NCI-H2081 treated with DMSO at 0.1 percent for 48 hours (cell line): ENCODE measurements at places on chromosomes 7 and 10.

GRCh38 chr7:157713591-157713990 is 376.8 kb downstream of the DNAJB6 start:
- no peak for DNase-seq

DNA sequence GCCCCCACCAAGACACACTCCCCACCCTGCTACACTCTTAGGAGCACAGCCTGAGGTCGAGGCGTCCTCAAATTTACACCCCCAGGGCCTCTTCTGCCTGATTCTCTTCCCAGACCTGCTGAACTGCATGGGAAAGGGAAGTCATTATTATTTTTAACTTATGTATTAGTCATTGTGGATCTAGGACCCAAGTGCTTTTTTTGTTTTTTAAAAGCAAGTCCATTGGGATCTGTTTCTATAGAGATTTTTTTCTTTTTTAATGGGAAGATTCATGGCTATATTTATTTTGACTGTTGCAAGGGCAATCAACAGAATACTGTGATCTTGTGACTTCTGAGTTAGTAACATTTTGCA is 203.8 kb downstream of the ZMYND11 start:
- no peak for DNase-seq

GRCh38 chr10:76388321-76389023 is 957.0 kb downstream of the LRMDA start:
- DNase-seq = no peak

DNA sequence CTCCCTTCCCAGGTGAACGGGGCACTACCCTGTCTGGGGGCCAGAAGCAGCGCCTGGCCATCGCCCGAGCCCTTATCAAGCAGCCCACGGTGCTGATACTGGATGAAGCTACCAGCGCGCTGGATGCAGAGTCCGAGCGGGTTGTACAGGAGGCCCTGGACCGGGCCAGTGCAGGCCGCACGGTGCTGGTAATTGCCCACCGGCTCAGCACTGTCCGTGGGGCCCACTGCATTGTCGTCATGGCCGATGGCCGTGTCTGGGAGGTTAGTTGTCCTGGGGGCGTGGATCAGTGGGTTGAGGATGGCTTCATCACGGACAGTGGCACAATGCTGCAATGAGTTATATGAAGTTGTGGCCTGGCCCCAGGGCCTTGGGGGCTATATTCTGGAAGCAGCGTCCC is 4.4 kb upstream of the ASIC3 start:
- no peak for DNase-seq

- DNase-seq = no peak
Measured at GRCh38 chr10:1153251-1153763, 97.1 kb downstream of the WDR37 start.

- DNase-seq = no peak
Measured at GRCh38 chr7:158013085-158013668, 574.4 kb downstream of the PTPRN2 start.

GRCh38 chr10:125016611-125017202 is 74.8 kb downstream of the ZRANB1 start:
- DNase-seq = no peak

- DNase-seq = no peak
Measured at GRCh38 chr10:43623351-43623750, 17.1 kb downstream of the ZNF485 start.

GRCh38 chr10:113858541-113858940 is 4.1 kb downstream of the NHLRC2 start:
- no peak for DNase-seq

- peak; percentile 79 for DNase-seq
Measured at GRCh38 chr7:10239695-10240345, 733.9 kb upstream of the PHF14 start.

DNA sequence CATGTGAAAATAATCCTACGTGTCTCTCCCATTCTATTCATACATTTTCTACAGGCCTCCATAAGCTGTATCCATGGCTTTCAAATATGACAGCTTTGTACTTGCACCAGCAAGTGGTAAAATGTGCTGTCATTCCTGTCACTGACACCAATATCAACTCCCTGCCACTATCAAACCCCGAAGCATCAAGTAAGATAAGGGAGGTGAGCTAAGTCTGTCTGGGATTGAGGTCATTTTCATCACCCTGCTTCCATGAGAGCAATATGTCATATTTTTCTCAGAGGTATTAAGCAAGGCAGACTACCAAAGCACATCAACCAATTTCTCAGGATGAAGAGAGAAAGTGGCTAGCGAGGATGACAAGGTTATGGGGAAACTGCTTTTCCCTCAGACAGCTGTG is 11.1 kb downstream of the GPR22 start:
- DNase-seq = no peak

GRCh38 chr7:151862606-151863381 is 14.1 kb downstream of the PRKAG2 start:
- no peak for DNase-seq

GRCh38 chr10:51689536-51689935 is 9.9 kb downstream of the CSTF2T start:
- no peak for DNase-seq

GRCh38 chr10:99085358-99085757 is 150.3 kb downstream of the HPSE2 start:
- DNase-seq = no peak

DNA sequence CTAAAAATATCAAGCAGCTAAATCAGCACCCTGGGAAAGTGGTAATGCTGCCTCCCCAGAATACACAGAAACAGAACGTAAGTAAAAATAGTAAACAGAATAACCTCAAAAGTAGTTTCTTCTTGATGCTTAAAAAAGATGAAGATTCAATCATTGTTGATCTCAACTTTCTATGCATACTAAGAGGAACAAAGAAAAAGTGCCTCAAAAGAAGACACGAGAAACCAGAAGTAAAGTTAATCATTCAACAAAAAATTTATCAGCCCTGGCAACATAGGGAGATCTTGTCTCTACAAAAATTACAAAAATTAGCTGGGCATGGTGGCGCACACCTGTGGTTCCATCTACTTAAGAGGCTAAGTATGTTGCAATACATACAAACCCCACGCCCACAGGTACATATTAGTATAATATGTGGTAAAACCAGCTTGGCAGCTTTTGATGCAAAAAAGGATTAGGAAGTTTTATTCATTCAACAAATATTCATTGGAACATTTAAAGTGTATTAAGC is 153.7 kb downstream of the NRBF2 start:
- no peak for DNase-seq

- no peak for DNase-seq
Measured at GRCh38 chr7:46201961-46202360, 280.9 kb upstream of the IGFBP3 start.

DNA sequence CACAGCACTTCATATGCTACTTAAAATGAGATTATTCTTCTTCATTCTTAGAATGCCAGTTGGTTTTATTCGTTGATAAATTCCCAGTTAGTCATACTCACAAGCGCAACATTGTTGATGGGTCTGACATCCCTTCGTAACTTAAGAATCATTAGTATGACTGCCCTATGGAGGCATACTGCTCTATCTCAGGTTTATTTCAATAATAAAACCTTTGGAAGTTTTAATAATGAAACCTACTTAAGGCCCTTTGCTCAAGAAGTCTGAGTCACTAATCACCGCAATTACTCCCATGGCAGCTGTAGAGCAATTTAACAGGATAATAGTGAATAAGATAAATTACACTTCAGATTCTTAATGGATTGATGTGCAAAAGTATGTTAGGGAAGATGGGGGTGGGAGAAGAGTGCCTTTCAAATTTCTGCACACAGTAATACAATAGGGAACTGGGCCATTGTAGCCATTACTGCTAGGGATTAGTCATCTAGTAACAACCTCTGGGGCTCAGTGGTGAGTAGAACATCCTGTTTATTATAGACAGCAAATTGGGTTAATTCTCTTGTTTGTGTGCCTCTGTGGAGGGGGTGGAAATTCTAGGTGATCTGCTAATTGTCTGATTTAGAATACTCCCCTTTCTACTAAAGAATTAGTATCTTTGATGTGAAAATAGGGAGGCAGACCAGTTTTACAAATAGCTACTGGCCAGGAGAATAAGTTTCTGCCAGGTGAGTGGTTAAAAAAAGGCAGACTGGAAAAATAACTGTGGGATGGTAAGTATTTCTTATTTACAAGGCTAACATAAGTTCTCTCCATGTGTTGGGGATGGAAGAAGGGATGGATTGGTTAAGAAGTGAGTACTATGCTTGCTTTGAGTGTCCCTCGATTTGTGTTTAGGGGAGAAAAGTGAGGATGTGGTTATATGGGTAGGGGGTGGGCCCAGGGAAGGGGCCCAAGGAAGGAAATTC is 74.5 kb upstream of the VKORC1L1 start:
- no peak for DNase-seq

- no peak for DNase-seq
Measured at GRCh38 chr7:47196106-47196645, 385.7 kb downstream of the TNS3 start.

- DNase-seq = no peak
Measured at GRCh38 chr7:107723255-107723654, 20.7 kb upstream of the CBLL1 start.

DNA sequence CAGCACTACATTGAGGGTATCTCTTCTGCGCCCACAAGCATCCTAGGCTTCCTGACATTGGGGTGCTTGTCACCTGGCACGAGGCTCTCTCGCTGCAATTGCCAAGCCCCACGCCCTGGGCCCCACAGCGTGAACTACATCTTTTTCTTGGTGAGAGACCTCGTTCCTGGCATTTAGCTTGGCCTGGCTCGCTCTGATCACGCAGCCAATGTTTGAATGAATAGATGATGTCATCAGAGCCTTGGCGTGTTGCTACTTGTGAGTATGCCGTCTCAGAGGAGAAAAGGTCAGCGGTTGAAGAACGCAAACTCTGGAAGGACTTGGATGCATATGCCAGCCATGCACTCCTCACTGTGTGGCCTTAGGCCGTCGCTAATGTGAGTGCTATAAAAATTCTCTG is 150.2 kb upstream of the AUTS2 start:
- no peak for DNase-seq

- no peak for DNase-seq
Measured at GRCh38 chr10:19767876-19768275, 48.4 kb upstream of the PLXDC2 start.

- no peak for DNase-seq
Measured at GRCh38 chr10:70268376-70268775, 15.4 kb downstream of the NPFFR1 start.

GRCh38 chr7:2934984-2935740 is 91.1 kb upstream of the GNA12 start:
- DNase-seq = no peak

DNA sequence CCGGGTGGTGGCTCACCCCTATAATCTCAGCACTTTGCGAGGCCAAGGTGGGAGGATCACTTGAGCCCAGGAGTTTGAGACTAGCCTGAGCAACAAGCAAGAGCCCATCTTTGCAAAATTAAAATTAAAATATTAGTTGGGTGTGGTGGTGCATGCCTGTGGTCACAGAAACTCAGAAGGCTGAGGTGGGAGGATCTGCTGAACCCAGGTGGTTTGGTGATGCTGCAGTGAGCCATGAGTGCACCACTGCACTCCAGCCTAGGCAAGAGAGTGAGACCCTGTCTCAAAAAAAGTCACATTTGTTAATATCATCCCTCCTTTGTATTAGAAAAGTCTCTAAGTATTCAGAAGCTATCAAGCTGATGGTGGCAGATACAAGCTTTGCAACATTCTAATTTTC is 317.5 kb downstream of the ANKRD30A start:
- DNase-seq = no peak

- no peak for DNase-seq
Measured at GRCh38 chr7:77404641-77405040, 11.5 kb downstream of the GSAP start.

GRCh38 chr7:46969303-46970130 is 612.4 kb downstream of the TNS3 start:
- DNase-seq = no peak

GRCh38 chr10:20173046-20173445 is 356.8 kb downstream of the PLXDC2 start:
- no peak for DNase-seq

GRCh38 chr10:132101529-132101928 is 35.8 kb downstream of the JAKMIP3 start:
- DNase-seq = no peak

- no peak for DNase-seq
Measured at GRCh38 chr10:83574770-83575169, 564.5 kb upstream of the GHITM start.

- no peak for DNase-seq
Measured at GRCh38 chr7:104255194-104255593, 47.4 kb upstream of the ORC5 start.

DNA sequence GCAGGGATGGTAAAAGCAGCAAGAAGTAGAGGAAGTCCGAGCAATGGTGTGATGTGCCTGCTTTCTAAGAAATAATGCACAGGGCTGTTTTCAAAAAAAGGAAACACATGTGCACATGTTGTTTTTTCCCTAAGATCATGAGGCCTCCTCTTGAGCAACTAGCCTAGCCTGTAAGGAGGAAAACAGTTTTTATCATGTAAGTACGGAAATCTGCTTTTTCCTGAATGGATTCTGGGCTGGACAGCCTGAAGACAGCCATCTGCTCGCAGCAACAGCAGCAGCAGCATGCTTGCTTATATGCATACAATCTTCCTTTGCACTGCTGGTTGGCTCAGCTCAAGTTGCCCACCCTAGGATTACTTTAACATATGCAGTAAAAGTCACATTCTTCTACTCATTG is 87.1 kb downstream of the HIBADH start:
- DNase-seq = no peak

DNA sequence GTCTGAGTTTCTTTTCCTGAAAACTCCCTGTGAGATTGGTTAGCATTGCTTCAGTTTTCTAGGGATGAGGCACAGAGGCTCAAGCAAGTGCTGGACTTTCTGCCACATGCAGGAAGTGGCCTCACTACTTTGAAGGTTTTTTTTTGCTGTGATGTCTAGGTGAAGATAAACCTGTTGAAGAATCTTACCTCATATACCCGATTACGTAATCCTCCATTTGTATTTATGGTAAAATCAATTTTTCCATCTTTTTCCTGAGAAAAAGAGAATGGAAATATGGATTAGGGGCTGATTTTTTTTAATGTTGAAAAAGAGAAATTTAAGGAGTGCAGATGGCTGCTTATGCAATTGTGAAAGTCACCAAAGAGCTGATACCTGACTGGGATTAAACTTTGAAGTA is 23.4 kb downstream of the CBLL1 start:
- no peak for DNase-seq

- DNase-seq = no peak
Measured at GRCh38 chr7:92813390-92814024, 22.9 kb downstream of the CDK6 start.

- no peak for DNase-seq
Measured at GRCh38 chr7:34038816-34039470, 133.6 kb downstream of the BMPER start.

DNA sequence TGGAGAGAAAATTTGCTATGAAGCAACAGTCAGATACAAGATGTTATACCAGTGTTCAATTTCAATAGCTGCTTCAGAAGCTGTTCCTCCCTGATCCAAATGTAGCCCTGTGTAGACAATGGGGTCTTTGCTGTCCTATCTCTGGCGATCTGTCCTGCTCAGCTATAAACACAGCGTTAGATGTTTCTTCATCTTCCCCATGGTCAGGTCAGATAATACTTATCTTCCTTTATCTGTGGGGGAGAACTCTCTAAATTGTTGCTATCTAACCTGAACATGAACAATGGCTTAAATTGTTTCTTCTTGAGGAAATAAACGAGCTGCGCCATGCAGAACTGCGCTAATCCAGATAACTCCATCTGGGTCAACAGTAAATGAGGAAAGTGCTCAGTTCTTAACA is 15.6 kb upstream of the KIAA1217 start:
- DNase-seq = no peak

- no peak for DNase-seq
Measured at GRCh38 chr7:36613031-36613614, 111.2 kb downstream of the AOAH start.
